ENCODE measurements at places on chromosomes 16 and 17.

- DNase-seq = no peak
Observed at GRCh38 chr17:42518755-42519545, 17.1 kb upstream of the NAGLU start.

DNA sequence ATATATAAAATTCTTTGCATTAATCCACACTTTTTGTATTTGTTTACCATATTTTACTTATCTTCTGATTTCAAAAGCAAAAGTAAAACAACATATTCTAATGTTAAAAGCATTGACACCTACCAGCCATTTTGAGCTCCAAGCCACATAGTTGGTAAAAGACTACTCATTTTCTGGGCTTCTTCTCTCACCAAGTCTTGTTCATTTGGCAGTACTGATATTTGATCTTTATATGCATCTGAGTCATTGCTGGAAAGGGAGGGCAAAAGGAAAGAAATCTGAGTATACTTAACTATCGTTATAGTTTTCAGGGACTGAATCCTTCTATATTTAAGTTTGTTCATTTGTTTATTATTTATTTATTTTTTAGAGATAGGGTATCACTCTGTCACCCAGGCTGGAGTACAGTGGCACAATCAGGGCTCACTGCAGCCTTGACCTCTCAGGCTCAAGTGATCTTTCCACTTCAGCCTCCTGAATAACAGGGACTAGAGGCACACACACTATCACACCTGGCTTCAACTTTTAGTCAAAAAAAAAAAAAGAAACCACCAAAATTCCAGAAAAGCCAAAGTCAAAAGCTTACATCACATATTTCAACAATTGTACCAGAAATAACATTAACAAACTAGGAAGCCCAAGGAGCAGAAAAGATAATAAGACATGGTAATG lies 121.0 kb upstream of the TOB1 start:
- DNase-seq = no peak

- DNase-seq = no peak
Observed at GRCh38 chr17:81340607-81341515, 45.8 kb upstream of the SLC38A10 start.

DNA sequence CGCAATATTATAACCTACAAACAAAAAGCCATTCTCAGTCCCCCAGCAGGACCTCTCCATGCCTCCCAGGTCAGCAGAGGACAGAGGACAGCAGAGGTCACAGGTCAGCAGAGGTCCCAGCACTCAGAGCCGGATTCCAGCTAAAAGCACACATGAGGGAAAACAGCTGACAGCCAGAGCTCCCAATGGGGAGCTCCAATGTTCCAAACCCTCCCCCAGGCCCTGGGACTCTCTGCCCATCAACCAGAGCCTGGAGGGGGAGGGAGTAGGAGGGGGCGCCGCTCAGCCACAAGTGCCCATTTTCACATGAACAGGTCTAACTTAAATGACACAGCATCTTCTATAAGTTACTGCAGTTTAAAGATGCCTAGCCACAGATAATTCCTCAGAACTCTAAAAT lies 77.5 kb downstream of the ANKRD11 start:
- DNase-seq = no peak

- no peak for DNase-seq
Observed at GRCh38 chr16:85103114-85104079, 8.9 kb downstream of the CIBAR2 start.

GRCh38 chr16:19316846-19317245 lies 31.3 kb downstream of the CLEC19A start:
- no peak for DNase-seq
